ENCODE measurements at places on chromosomes 2 and 18.
A peak's percentile ranks its signal among the peaks of the same experiment; 100 is the strongest.

DNA sequence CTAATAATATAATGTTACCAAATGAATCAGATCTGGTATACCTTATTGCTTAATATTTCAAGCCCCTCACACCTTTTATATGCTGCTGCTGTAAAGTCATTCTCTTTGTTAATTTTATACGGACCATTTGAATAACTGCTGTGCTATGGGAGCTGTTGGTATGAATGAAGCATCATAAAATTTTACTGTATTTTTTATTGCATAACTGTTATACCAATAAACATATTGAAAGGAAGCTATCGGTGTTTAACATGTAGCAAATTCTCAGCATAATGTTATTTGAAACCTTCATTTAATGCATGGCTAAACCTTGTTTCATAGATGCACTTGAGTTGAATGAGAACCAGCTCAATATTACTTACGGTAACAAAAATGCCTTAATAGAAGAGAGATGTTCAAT lies 1040.3 kb downstream of the SOCS6 start:
- DNase-seq, result no peak

- no peak for DNase-seq
These were observed 3.5 kb upstream of the CYS1 start for GRCh38 chr2:10083692-10084211.

DNA sequence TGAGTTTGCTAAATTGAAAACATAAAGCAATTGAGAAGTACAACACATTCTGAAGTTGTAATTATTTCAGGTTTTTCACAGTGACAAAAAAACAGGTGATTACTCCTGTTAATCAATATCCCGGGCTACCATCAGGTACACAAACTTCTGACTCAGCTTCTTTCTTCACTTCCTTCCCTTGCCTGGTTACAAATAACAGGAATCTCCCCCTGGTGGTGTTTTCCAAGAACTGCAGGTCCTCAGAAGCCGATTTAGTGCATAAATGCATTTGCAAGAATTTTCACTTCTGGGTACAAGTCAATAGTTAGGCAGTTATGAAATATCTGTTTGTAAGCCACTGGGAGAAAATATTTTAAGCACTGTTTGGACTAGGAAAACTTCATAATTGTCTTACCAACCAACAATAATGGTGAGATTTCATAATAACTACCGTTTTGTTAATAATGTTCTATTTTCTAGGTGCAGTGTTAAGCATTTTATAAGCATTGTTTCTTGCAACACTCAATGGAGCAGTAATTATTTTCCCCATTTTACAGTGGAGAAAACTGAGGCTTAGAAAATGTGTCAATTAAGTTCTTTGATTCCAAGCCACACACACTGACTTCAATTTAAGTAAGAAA lies 12.4 kb upstream of the GMCL1 start:
- DNase-seq, result peak; percentile 72

GRCh38 chr2:49780949-49781348 lies 626.6 kb upstream of the FSHR start:
- DNase-seq, result no peak

- DNase-seq, result peak; percentile 54
These were observed 24.1 kb downstream of the PSMG2 start for GRCh38 chr18:12726774-12727550.

DNA sequence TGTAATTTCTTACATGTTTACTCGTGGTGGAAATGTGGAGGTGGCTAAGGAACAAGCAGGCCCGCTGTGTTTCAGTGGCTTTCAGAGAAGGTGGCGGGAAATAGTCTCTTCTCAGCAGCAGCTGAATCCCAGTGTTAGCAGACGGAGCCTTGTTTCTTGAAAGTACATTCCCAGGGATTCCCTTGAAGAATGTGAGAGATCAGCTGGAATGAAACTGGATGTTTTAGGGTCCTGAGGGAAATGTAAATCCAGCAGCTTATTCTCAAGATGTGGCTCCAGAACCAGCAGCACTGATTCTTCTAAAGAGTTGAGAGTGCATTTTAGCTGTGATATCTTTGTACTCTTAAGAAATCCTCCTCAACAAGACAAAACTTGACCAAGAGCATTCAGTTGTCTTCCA lies 59.1 kb downstream of the CDC42EP3 start:
- no peak for DNase-seq

GRCh38 chr18:13235421-13235831 lies 16.9 kb downstream of the LDLRAD4 start:
- DNase-seq, result no peak

Measured in T-helper 1 cell (primary cell).